Activated gamma-delta T cell treated with anti-CD3 and anti-CD28 coated beads, Interleukin-2, amount 50 U/mL, for 16 hours (primary cell): ENCODE measurements at places on chromosomes 6 and 20.

DNA sequence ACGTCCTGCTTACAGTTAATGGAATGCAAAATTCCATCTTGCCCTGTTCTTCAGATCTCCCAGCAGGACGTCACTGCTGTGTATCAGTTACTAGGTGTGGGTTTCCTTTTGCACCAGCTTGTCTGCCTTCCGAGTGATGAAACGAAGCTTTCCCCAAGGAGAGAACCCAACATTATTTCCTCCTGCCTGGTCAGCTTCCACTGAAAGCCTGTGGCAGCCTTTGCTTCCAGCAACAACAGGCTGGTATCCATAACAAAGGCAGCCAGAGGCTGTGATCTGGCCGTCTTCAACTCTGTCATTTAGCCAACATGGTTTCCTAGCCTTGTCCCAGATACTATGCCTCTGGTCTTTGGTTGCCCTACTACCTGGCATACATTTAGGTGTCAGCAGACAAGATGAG, 78.9 kb upstream of the HEY2 start:
- DNase-seq = no peak

DNA sequence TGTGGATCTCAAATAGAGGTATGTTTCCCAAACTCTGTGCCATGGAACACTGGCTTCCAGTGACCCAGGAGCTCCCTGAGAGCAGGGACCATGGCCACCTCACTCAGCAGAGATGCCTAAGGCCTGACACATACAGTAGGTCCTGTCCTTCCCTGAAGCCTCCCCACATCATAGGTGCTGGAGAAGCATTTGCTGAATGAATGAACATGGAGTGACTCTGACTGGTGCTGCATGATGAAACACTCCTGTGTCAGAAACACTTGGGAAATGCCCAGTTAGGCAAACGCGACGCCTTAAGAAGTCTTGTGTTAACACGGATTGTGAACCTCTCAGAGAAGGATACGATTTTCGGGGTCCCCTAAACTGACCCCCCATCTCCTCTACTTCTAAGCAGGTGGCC, 14.3 kb downstream of the SLA2 start:
- DNase-seq = no peak

DNA sequence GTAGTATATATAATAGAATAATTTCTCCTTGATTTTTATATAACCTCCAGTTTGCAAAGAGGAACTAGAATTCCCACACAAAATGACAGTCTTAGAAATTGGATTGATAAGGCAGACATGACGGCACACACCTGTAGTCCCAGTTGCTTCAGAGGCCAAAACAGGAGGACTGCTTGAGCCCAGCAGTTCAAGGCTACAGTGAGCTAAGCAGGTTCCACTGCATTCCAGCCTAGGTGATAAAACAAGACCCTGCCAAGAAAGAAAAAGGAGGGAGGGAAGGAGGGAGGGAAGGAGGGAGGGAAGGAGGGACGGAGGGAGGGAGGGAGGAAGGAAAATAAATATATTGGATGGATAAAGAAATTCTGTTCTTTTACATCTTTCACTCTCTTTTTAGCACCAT, 77.6 kb upstream of the SASH1 start:
- DNase-seq = no peak

DNA sequence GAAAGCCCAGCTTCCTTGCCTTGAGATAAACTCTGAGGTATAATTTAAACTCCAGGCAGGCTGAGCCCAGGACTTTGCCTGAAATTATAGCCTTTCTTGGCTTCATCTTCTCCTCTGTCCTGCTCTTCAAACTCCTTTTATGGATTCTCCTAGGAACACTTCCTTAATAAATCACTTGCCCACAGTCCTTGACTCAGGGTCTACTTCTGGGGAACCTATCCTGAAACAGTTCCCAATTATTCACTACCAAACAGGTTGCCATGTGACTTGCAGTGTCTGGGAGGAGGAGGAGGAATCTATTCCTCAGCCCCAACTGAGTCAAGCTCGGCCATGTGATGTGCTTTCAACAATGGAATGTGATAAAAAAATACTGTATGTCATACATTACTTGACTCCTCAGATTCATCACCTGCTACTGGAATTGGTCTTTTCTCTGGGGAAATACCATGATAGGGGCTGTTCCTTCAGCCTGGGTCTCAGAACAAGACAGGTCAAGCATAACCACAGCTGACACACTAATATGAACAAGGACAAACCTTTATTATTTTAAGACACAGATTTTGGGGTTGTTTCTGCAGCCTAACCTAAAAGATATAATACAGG, 20.5 kb upstream of the CDKN1A start:
- DNase-seq = no peak

DNA sequence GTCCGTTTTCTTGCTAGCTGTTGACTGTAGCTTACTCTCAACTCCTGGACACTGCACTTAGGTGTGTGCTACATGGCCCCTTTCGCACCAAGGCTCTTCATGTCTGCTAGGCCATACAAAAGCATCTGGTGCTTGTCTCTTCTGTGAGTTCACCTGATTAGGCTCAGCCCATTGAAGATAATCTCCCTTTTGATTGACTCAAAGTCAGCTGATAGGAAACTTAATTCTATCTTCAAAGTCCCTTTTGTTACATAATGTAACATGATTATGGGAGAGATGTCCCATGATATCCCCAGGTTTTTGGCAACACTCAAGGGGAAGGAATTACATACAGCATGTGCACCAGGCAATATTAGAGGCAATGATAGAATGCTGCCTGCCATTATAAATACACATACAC, 263.0 kb upstream of the JAG1 start:
- no peak for DNase-seq

- no peak for DNase-seq
These were observed 58.2 kb downstream of the PIGU start for GRCh38 chr20:34618676-34619075.

GRCh38 chr6:906920-907319, 214.0 kb upstream of the EXOC2 start:
- DNase-seq = no peak
